ENCODE measurements at places on chromosomes 3 and 15. TPM values are rescaled to one million over a fixed set of nuclear protein-coding genes. Genes with fewer than 3 reads are reported as not detected.
A peak's percentile ranks its signal among the peaks of the same experiment; 100 is the strongest.

Gene DNAH12
- total RNA-seq: not detected

Gene P2RY13
- total RNA-seq: not detected

Gene FOXB1
- not detected for total RNA-seq

Gene XIRP1
- not detected for total RNA-seq

Gene DIPK2A
- total RNA-seq: 11.0 TPM

Gene STAB1
- total RNA-seq: 0.44 TPM

Gene GP9
- total RNA-seq: not detected

DNA sequence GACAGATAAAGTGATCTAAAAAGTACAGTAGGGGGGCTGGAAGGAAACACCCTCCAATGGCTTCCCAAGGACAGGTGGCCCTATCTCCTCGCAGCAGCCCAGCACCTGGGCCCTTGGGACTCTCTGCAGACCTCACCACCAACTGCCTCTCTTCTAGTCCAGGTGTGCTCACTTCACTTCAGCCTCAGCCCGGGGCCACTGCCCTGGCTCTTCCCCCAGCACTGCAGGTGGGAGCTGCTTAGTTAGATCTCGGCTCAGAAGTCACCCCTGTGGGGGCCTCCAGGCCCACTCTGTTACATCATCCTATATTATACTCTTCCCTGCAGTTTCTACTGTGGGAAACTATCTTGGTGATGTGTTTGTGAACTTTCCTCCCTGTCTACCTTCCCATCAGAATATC is 2.0 kb downstream of the KLF15 start:
- DNase-seq: no peak

DNA sequence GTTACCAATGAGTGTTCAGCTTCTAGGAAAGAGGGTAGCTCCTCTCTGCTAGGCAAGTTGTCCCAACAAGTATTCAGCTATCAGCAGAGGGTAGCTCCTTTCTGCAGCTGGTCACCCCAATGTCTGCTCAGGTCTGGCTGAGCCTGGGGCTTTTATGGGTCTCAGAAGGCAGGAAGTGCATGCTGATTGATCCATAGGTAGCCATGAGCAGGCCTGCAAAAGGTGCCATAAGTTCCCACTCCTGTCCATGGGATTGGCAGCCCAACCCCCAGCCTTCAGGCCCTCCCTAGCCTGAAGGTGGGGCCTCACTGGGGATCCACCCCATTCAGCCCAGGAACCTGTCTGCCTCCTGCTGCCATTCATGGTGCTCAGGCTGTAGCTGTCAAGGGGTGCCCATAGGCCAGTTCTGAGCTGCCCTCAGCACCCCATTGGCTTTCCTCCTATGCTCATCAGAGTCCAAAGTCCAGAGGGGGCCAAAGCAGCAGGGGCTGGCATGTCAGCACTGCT is 34.6 kb upstream of the DNAJC13 start:
- no peak for DNase-seq

GRCh38 chr15:82146990-82147461 is 101.2 kb upstream of the MEX3B start:
- DNase-seq: peak; percentile 51

DNA sequence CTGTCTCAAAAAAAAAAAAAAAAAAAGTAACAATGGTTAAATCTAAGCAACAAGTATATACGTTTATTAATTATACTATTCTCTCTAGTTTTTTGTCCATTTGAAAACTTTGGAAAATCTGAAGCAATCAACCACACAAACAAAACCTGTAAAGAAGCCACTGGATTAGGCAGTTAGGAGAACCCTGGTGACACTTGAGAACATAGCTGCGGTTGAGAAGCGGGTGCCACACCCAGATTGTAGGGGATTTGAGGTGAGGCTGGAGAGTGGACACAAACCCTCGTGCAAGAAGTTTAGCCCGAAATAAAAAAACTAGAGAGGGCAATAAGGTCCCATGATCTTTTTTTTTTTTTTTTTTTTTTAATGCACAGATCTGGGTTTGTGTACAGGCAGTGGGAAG is 25.9 kb upstream of the ZBTB38 start:
- no peak for DNase-seq

DNA sequence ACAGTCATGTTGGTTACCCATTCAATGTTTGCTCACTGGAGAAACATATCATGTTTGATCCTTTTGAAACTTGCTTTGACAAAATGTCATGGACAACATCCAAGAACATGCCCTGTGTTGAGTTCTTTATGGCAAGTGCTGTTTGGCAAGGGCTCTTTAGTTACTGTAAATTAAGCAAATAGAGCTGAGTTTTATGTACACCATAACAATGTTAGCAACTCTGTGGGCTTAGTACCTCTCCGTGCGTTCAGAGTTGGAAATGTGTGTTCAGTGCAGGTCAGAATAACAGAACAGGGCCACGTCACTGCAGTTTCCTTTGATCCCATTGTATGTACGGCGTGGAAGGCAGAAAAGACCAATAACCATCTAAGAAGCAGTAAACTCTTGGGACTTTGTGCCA is 132.5 kb downstream of the MYRIP start:
- DNase-seq: no peak

DNA sequence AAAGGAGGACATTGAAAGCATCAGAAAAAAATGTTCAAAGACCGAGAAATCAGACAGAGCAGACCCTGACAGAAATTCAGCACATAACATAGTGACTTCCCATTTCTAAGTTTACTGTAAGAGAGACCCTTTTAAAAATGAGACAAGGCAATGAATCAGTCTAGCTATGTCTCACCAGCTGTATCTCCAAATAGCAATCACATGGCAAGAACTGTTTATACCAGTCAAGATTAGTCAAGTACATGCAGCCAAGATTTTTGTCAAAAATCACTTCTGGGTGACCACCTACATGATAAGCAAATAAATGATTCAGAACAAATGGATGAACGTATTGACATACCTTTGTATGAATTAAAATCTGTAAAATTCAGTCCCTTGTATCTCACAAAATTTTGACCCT is 138.0 kb downstream of the DTWD1 start:
- no peak for DNase-seq

DNA sequence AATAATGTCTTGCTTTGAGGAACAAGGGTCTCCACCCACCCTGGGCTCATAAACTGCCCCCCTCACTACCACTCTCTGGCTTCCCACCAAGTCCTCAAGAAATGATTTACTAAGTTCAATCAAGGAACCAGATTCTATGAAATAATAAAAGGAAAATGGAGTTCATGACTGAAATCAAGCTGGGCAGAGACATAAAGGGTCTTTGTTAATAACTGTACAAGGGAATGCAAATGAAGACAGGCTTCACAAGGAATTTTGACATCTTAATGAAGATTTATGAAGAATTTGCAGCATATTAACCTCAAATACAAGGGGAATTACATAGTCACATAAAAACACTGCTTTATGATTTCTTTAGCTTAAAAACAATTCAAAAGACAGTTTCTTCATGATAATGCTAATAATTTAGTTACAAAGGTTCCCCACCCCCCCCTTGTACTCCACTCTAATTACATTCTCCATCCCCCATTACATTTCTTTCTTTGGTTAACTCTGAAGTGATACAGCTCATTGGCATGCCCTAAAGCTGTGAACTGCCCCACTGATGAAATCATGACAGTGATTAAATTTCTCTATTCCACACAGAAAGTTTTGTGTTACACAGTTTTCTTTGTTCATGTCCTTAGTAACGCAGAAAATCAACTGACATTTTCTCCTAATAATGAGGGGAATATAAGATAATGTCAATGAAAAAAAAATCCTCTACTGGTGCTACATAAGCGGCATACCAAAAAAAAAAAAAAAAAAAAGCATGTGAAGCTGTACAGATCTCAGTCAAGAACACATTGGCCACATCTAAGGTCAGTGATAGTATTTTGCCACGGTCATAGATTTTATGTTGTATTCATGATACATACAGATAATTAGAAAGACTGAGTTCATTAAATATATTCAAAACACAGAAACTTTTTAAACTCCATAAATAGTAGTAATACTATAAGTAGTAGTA is 54.4 kb downstream of the WWTR1 start:
- DNase-seq: no peak

GRCh38 chr3:49842843-49843517 is 13.4 kb downstream of the TRAIP start:
- no peak for DNase-seq

- no peak for DNase-seq
Measured at GRCh38 chr15:68829068-68829467, 8.4 kb upstream of the ANP32A start.

- no peak for DNase-seq
Measured at GRCh38 chr3:135649361-135649760, 316.2 kb upstream of the PPP2R3A start.

- DNase-seq: no peak
Measured at GRCh38 chr3:182760576-182761164, 32.6 kb upstream of the ATP11B start.

DNA sequence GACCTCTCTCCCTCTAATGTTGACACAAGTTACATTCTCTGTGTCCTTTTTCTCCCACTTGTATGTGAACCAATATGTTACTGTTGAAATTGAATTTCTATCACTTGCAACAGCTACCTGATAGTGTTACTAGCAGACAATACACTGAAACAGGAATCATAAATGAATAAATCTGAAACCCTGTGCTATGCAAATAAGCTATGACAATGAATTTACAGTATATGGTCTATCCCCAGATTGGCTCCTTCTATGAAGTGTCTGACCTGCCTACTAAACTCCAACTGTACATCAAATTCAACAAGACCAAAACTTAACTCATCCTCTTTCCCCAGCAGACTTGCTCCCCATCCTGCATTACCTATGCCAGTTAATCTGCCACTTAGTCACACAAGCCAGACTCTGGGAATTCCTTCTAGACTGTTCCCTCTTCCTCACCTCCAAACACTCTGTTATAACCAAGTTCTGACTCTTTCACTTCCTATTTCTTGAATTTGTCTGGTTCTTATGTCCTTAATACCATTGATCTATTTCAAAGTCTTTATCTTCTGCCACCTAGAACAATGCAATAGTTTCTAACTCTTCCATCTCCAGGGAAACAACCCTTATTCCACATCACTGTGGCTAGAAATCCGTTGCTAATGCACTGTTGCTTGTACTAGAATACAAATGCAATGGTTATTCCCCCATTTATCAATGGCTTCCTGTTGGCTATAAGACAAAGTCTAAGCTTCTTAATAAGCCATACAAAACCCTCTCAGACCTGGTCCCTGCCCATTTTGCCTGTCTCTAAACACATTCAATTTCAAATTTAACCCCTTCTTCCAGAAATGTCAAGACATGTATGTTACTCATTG is 13.4 kb upstream of the ZNF639 start:
- DNase-seq: no peak

- DNase-seq: no peak
Measured at GRCh38 chr3:72679540-72680198, 168.6 kb downstream of the SHQ1 start.

DNA sequence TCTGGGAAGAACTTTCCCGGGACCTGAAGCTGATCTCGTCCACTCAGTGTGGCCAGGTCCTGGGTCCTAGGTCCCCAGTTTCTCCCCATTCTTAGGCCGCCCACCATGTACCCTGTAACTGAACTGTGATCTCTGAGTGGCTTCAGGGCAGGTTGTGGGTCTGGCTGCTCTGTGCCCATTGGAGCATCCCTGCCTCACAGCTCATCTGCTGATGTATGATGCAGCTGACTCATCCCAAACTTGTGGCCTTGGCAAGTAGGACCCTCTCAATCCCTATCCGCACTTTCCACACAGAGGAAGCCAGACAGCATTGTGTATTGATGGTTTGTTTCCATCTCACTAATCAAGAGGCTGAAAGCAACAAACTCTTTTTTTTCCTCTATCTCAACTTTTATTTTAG is 69.1 kb upstream of the XCR1 start:
- DNase-seq: no peak

DNA sequence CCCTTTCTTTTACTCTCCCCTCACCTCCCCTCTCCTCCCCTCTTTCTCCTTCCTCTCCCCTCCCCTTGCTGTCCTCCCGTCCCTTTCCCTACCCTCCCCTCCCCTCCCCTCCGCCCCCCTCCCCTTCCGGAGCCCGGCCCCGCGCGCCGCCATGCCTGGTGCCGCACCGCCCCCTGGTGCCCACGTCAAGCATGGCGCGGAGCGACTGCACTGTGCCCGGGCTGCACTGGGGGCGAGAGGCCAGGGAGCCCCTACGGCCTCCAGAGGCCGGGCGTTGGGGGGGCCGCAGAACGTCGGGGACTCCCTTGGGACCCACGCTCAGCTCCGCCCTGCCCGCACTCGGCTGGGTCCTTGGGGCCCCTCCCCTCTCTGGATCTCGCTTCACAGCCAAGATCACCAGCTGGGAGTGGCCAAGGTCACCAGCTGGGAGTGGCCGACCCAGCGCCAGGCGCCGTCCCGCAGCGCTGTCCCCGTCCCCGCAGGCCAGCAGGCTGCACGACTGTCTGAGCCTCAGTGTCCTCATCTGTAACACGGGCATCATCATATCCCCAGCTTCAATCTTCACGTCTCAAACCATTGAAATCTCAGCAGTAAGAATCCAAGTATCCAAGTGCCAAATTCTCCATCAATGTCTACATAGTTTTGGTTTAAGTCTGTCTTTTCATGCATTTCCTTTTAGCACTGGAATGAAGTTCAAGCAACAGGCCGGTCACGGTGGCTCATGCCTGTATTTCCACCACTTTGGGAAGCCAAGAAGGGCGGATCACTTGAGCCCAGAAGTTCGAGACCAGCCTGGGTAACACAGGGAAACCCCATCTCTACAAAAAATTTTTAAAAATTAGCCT is 42.5 kb downstream of the TPRA1 start:
- peak; percentile 29 for DNase-seq

DNA sequence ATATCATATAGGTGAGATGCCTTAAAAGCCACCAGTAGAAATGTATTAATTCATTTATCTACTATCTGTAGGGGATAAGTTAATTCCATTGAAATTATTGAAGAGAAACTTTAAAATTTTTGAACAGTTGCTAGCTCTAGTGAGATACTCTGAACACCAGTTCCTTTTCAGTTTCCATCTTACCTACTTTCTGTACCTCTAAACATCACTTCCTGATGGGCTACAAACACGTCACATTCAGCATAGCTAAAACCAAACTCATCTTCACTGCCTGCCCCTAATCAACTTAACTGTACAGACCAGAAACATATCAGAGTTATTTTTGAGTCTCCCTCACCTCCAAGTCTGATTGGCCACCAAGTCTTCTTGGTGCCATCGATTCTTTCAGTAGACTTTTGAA is 88.9 kb downstream of the FEZF2 start:
- DNase-seq: no peak

- DNase-seq: no peak
Measured at GRCh38 chr3:13202744-13203397, 129.6 kb upstream of the IQSEC1 start.

DNA sequence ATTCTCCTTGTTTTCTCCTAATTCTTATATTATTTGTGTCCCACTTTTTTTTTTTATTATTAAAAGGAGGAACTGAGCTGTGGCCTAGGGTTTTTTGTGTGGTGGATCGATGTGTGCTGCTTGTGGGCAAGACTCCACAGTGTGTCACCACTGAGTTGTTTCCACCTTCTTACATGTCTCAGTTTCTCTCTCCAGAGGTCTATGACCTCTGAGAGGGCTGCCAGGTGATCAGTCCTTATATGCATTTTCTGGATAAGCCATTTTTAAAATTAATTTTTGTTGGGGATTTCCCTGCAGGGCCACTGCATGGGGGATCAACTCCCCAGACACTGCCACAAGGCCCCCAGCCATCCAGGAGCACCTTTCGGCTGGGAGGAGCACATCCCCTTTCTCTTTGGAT is 27.8 kb downstream of the IQCF6 start:
- DNase-seq: no peak

- no peak for DNase-seq
Measured at GRCh38 chr3:122875547-122876127, 80.8 kb downstream of the SLC49A4 start.

Measured in HCT116 (cell line).